ENCODE measurements at places on chromosomes 11 and 22.

- H3K27me3 ChIP-seq = no peaks in the 10 kb centered on the region
- no peaks in the 10 kb centered on the region for H3K36me3 ChIP-seq
- DNase-seq = no peak
- no peak overlapping the region for H3K4me3 ChIP-seq
- H3K27ac ChIP-seq = no peak overlapping the region
- H3K4me1 ChIP-seq = no peaks in the 10 kb centered on the region
These were observed 40.5 kb downstream of the DUSP8 start for GRCh38 chr11:1531449-1532013.

DNA sequence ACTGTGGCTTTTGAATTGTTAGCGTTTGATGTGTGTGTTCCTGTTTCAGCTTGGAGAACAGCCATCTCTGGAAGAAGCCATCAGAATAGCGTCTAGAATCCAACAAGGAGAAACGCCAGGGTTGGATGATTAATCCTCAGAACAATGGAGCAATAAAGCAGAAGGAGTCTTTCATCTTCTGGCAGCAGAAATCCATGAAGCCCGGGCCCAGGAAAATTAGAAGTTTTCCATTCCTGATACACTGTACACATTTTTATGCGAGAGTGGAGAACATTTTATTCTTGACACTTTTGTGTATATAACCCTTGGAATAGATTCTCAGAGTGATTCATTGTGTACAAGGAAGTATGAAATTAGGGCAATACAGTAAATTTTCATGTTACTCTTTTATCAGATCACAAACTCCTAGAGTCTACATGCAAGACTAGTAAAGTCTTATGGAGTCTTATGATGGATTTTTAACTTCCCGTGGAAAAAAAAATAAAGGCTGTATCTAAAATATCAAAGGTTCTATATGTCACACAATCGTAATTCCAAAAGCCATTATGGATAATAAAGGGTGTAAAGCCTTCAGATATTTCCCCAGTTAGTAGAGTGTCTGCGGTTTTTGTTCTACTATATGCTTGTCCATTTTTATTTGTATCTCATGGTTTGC lies 45.9 kb upstream of the WEE1 start:
- no peak overlapping the region for H3K4me3 ChIP-seq
- H3K27me3 ChIP-seq = no peaks in the 10 kb centered on the region
- peaks cover 2% of the 10 kb centered on the region for H3K36me3 ChIP-seq
- H3K4me1 ChIP-seq = no peaks in the 10 kb centered on the region
- H3K27ac ChIP-seq = no peak overlapping the region
- DNase-seq = no peak

DNA sequence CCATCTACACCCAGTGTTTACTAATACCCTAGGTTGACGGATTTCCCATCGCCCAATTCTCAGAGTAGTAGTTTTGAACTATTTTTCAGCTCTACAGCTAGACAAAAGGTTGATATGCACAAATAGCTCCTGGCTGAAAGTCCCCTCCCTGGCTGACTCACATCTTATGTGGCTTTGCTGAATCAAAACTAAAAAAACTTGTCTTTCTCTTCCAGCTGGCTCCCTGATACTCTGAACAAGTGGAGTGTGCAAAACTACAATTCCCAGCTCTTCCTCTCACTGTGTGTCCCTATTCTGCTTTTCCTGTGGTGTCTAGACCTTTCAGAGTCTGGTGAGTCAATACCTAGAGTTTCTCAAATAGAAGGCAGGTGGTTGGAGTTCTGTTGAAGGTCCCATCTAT lies 12.7 kb upstream of the LARGE1 start:
- no peaks in the 10 kb centered on the region for H3K4me1 ChIP-seq
- no peak for DNase-seq
- H3K4me3 ChIP-seq = no peak overlapping the region

DNA sequence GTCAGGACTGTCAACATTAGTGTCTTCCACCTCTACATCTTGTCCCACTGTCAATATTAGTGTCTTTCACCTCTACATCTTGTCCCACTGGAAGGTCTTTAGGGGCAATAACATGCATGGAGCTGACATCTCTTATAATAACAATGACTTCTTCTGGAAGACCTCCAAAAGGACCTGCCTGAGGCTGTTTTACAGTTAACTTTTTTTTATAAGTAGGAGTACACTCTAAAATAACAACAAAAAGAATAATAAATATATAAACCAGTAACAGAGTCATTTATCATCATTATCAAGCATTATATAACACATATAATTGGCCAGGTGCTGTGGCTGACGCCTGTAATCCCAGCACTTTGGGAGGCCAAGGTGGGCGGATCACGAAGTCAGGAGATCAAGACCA lies 57.5 kb downstream of the PAK1 start:
- DNase-seq = no peak
- no peaks in the 10 kb centered on the region for H3K36me3 ChIP-seq
- no peaks in the 10 kb centered on the region for H3K27me3 ChIP-seq
- no peak overlapping the region for H3K27ac ChIP-seq
- H3K4me3 ChIP-seq = no peak overlapping the region

GRCh38 chr22:47715866-47716578 lies 953.6 kb downstream of the TBC1D22A start:
- DNase-seq = no peak
- no peaks in the 10 kb centered on the region for H3K27me3 ChIP-seq
- H3K27ac ChIP-seq = no peak overlapping the region
- H3K4me3 ChIP-seq = no peak overlapping the region
- H3K4me1 ChIP-seq = peaks cover 5% of the 10 kb centered on the region

DNA sequence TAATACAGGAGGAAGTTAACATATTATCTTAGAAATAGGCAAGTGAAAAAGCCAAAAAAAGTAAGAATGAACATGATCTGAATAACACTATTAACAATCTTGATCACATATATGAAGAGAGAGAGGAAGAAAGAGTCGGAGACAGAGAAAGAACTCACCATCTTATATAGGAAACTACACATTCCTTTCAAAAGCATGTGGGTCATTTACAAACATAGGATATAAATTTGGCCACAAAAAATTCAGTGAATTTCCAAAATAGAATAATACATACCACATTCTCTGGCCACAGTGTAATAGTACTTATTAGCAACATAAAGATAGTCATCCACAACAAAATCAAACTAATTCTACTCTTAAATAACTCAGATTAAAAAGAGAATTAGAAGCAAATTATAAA lies 50.9 kb upstream of the ME3 start:
- H3K4me1 ChIP-seq = peaks cover 4% of the 10 kb centered on the region
- H3K4me3 ChIP-seq = no peak overlapping the region
- no peak overlapping the region for H3K27ac ChIP-seq
- H3K36me3 ChIP-seq = no peaks in the 10 kb centered on the region

GRCh38 chr22:20585639-20586402 lies 78.4 kb downstream of the MED15 start:
- H3K4me3 ChIP-seq = no peak overlapping the region
- DNase-seq = no peak
- H3K36me3 ChIP-seq = peaks cover 2% of the 10 kb centered on the region
- H3K27me3 ChIP-seq = no peaks in the 10 kb centered on the region
- H3K27ac ChIP-seq = no peak overlapping the region

DNA sequence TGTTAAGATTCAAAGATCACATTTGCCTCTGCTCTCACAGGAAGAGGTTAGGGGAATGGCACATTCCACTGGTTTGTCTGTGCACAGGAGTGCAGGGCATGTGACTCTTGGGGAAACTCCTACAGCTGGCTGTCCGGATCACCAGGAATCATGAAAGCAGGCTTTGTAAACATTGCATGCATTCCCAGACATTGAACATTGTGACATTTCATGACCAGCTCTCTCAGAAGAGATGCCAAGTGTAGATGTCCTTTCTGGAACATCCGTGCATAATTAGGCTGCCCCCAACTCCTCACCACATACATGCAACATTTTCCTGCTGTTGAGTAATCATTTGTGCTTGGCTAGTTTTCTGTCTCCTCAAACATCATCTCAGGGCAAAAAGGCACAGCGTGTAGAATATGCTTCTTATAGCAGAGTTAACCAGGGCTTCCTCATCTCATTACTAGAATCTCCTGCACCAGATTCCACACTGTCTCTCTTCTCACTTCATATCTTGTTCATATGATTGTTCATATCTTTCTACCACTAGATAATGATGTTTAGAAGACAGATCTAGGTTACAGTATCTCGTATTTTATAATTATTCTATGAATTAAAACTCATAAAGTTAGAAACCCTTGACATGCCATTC lies 694.7 kb downstream of the NTM start:
- H3K36me3 ChIP-seq = no peaks in the 10 kb centered on the region
- H3K27me3 ChIP-seq = no peaks in the 10 kb centered on the region
- H3K4me3 ChIP-seq = no peak overlapping the region
- DNase-seq = no peak
- no peak overlapping the region for H3K27ac ChIP-seq

DNA sequence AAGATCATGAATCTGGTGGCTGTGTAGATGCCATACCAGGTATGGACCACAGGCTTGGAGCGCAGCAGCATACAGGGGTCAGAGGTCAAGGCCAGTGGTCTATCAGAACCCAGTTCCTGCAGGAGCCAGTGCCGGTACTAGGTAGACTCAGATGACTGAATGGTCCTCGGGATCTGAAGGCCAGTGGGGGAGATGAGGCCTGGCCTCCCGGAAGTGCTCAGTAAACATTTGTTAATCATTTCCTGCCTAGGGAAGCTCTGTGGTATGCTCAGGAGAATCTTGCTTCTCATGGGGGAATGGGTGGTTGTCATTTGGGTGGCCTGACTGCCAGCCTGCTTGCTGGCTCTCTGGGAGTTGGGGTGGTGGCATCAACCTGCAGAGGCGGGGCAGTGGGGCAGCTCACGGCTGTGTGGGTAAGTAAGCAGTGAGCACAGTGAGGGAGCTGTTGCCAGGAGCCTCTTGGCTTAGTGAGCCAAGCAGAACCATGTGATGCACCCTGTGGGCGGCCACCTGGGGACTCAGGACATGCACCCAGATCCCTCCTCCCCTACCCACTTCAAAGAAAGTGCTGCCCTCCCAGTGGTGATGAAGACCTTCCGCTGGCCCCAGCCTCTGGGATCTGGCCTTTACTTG lies 33.0 kb downstream of the PTPRJ start:
- no peaks in the 10 kb centered on the region for H3K27me3 ChIP-seq
- no peak overlapping the region for H3K27ac ChIP-seq
- no peak for DNase-seq

- no peak overlapping the region for H3K27ac ChIP-seq
- no peaks in the 10 kb centered on the region for H3K4me1 ChIP-seq
- no peaks in the 10 kb centered on the region for H3K36me3 ChIP-seq
- no peaks in the 10 kb centered on the region for H3K27me3 ChIP-seq
- H3K4me3 ChIP-seq = no peak overlapping the region
- DNase-seq = no peak
These were observed 484.4 kb downstream of the LRRC4C start for GRCh38 chr11:40975076-40975475.

- no peak overlapping the region for H3K27ac ChIP-seq
- H3K27me3 ChIP-seq = no peaks in the 10 kb centered on the region
- no peaks in the 10 kb centered on the region for H3K36me3 ChIP-seq
- no peak for DNase-seq
- H3K4me3 ChIP-seq = no peak overlapping the region
These were observed 261.0 kb upstream of the NARS2 start for GRCh38 chr11:78835646-78836045.

DNA sequence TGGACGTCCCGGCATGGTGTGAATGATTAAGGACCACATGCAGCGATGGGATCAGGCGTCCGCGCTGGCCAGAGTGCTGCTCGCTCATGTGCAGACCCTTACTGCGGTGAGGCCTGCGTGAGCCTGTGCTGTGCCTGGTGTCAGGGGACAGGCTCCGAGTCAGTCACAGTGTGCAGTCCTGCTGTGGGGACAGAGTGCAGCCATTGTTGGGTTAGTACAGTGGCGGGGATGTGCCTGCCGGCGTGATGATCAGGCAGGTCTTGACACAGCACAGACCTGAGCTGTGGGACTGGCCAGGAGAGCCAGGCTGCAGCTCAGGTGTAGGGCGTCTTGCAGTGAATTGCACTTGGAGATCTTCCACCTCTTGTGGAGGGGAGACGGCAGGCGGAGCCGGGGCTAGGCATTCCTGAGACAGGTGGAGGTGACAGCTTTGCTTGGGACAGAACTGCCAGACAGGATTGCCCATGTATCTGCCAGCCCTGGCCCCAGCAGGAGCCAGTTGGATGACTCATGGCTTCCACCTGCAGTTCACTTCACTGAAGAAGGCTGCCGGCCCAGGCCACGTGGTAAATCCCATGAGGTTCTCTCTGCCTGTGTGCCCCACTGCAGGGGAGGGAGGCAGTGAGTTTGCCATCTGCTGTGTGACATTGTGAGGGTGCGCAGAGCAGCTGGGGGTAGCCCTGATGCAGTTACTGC lies 17.3 kb downstream of the TRMU start:
- no peak overlapping the region for H3K27ac ChIP-seq
- DNase-seq = peak; percentile 37
- no peaks in the 10 kb centered on the region for H3K4me1 ChIP-seq
- no peak overlapping the region for H3K4me3 ChIP-seq
- H3K27me3 ChIP-seq = no peaks in the 10 kb centered on the region
- peaks cover 44% of the 10 kb centered on the region for H3K36me3 ChIP-seq

GRCh38 chr11:130448416-130449309 lies at the start of gene ADAMTS15:
Gene ADAMTS15 (plus strand): TSS chr11:130448645. CDS start chr11:130448974, 329 bp downstream.
- peaks cover 7% of the 10 kb centered on the region for H3K4me1 ChIP-seq
- H3K27me3 ChIP-seq = no peaks in the 10 kb centered on the region
- H3K36me3 ChIP-seq = no peaks in the 10 kb centered on the region
- H3K27ac ChIP-seq = no peak within 1 kb of the TSS

DNA sequence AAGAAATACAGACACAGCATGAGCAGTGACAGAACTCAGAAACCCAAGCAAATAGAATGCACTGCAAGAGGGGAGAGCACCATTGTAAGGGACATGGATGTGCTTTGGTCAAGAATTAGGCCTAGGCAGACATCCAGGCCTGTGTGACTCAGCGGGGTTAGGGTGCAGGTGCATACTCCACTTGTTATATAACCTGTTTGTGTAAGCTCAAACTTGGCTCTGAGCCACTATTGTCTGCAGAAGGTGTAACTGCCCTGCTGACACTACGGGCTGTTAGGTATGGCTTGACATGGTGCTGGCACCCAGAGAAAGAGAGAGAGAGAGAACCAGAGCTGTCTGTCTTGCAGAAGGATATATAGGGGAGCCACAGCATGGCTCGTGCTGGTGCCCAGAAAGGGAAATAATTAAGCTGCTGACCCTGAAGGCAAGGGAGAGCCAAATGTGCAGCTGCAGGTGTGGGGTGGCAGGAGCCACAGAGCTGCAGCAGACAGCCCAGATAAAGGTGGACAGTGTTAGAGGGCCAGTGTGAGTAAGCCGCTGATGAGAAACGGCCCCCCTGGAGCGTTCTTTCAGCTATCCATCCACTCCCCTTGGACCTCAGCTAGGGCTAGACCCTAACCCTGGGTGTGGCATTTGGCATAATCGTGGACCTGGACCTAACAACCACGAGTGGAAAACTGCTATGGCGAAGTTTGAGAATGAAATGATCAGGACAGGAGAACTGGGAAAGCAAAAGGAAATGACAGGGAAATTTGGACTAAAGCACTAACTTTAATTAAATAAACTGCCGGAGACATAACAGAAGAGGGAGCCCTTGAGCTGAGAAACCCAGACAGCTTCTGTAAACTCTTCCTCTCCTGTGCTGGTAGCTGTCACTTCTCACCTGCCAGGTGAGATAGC lies 253.0 kb upstream of the CCDC179 start:
- no peak overlapping the region for H3K4me3 ChIP-seq
- no peak overlapping the region for H3K27ac ChIP-seq
- no peaks in the 10 kb centered on the region for H3K4me1 ChIP-seq
